ENCODE measurements at places on chromosomes 6 and 20. TPM values are rescaled to one million over a fixed set of nuclear protein-coding genes. Genes with fewer than 3 reads are reported as not detected.
A peak's percentile ranks its signal among the peaks of the same experiment; 100 is the strongest.

GRCh38 chr6:72740135-72740534 is 118.3 kb downstream of the KCNQ5 start:
- DNase-seq, result no peak

DNA sequence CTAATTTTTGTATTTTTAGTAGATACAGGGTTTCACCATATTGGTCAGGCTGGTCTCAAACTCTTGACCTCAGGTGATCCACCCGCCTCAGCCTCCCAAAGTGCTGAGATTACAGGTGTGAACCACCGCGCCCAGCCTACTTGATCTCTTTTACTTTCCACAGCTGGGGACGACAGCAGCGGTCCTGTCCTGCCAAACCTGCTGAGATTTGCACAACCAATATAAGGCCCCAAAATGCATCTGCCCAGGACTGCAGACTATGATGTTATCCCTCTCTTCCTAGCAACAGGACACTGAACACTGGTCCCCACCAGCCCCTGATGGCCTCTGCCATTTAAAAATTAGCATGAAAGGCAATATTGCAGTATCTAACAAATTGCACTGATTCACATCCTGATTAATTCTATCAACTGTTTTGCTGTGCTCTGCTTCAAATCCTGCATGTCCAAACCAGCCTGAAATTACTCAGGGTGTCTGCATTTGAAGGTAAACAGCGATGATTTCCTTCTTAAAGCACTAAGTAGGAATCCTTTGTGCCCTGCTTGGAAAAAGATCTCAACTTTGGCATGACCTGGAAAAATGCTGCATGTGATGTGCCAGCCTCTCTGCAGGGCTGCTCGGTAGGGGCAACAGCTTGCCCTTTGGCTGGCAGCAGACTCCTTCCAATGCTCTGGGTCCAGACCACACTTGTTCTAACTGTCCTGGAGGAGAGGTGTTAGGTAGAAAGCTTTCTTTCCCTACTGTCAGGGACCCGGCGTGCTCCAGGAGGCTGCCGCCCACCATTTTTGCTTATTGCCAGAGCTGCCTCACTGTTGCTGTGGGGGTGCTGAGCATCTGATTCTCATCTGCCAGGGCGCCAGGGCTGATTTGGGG is 27.4 kb upstream of the PXDC1 start:
- no peak for DNase-seq

Gene RPP40
- 3.7 TPM for total RNA-seq

Gene UST
- total RNA-seq, result 4.2 TPM

DNA sequence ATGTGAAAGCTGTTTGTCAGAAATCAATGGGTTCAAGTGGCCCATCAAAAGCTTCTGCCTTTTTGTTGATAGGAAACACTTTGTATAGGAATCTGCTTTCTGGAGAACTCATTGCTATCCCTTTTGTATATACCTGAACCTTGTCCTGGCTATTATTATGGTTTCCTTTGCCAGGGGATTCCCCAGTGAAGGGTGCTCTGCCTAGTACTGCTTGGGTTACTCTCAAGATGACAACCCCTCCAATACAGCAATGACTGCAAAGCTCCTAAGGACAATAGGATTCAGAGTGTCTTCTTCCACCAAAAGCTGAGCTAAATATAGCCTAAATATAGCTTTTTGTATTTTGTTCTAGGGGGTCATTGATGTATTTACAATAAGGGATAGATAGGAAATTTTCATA is 54.0 kb upstream of the PTPRK start:
- DNase-seq, result no peak

- DNase-seq, result no peak
Measured at GRCh38 chr6:168265827-168266815, 53.5 kb downstream of the DACT2 start.

GRCh38 chr6:154268486-154268885 is 88.1 kb downstream of the IPCEF1 start:
- DNase-seq, result no peak

DNA sequence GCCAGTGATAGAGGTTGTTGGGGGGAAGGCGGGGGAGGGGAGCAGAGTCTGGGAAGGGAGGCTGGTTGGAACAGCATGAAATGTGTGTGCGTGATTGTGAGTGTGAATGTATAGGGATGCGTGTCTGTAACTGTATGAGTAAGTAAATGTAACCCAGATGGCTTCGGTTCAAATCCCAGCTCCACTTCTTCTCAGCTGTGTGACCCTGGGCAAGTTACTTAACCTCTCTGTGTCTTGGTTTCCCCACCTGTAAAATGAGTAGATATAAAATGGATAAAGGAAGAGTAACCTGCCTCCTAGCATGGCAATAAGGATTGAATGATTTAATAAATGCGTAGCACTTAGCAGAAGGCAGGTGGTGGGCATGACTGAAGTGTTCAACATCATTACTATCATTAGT is 24.1 kb downstream of the MAFB start:
- no peak for DNase-seq

DNA sequence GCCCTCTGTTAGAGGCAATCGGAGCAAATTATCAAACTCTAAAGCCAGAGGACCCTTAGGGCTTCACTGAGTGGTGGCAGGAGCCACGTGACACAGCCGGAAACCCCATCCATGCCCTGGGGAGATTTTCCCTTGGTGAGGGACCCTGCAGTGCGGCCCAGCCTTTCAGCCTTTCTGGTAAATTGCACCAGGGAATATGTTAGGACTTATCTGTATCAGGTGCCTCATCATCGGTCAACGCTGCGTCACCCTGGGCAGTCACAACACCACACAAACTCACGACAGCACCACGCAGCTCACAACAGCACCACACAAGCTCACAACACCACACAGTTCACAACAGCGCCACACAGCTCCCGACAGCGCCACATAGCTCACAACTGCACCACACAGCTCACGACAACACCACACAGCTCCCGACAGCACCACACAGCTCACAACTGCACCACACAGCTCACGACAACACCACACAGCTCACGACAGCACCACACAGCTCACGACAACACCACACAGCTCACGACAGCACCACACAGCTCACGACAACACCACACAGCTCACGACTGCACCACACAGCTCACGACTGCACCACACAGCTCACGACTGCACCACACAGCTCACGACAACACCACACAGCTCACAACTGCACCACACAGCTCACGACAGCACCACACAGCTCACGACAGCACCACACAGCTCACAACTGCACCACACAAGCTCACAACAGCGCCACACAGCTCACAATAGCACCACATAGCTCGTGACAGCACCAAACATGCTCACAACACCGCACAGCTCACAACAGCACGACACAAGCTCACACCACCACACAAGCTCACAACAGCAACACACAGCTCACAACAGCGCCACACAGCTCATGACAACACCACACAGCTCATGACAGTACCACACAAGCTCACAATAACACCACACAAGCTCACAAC is 199.0 kb downstream of the DLL1 start:
- peak; percentile 42 for DNase-seq

GRCh38 chr6:36788768-36789167 is 50.5 kb downstream of the CPNE5 start:
- DNase-seq, result no peak

- DNase-seq, result peak; percentile 22
Measured at GRCh38 chr20:33883164-33883563, 72.0 kb downstream of the CHMP4B start.

DNA sequence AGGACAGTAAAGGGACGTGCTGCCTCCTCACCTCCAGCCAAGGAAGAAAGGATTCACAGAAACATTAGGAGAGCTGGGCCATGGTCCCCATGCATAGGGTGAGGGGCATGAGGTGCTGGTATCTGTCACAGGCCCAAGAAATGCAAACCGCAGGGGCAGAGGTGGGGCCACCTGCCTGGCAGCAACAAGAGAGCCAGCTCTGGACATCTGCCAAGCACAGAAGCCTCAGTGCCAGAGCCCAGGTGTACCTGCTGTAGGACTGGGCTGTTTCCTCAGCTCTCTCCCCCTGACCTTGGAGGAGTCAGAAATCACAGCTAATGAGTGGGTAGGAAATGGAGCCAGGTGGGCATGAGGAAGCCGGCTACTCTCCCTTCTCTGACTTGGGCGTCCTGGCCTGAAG is 45.3 kb downstream of the SLC2A12 start:
- peak; percentile 84 for DNase-seq

DNA sequence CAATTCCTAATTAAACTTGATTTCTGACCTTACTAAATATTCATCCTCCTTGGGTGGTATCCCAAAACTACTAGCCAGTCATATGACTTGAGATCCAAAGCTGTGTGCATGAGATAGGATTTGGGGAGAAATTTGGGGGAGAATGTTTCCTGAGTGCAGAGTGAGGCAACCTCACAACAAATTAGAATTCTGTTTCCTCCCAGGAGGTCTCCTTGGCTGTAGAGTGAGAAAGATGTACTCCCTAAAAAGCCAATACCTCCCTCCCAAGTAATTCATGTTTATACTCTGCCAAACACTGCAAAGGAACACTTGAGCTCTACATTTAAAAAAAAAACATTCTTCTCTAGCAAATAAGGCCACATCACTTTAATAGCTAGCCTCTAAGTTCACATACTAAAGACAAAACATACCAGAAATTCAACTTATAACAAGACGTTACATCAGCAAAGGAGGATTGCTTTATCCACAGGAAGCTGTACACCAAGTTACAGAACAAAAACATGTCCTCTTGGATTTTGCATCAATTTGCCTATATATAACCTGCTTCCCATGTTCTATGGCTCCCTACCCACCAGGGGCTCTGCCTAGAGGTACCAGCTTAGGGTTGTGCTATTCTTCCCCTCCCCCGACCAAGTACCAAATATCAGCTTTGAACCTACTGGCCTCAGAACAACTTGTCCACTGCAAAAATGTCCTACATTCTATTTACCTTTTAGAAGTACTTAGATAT is 15.4 kb upstream of the TMEM30A start:
- no peak for DNase-seq

Gene MYB
- total RNA-seq, result 1.3 TPM

DNA sequence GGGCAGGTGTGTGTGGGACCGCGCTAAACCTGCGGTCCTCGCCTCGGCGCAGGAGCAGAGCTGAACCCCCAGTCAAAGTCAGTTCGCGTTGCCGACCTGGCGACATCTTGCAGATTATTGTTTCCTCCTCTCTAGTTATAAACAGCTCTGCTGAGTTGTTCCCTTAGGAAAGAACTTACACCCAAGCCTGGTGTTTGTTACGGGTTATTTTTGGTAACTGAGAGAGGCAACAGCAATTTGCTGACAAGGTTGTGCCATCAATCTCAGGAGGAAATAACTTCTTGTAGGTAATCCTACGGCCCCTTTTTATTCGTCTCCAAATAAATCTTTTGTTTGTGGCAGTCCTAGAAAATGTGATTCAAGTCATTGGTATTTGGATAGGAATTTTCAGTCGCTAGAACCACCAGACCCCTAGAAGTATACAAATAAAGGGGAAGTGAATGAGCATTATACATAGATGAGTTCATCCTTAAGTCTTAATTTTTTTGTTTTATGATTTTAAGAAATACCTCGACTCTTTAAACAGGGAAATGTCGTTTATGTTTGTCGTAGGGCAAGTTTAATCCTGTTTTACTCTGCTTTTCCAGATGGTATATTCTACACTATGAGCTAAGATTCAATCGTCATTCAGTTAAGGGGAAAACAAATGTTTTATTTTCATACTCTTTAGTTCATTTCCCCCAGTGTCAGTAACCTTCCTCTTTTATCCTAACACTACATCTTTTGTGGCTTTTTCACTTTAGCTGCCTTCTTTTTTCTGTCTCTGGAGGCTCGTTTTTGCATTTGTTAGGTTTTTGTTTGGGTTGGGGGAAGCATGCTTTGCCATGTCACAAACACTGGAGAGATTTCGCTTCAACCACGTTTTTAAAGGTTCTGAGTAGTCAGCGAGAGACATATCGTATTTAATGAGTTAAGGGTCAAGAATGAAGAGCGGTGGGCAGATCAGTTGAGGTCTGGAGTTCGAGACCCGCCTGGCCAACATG is 1.2 kb downstream of the PM20D2 start:
- no peak for DNase-seq

DNA sequence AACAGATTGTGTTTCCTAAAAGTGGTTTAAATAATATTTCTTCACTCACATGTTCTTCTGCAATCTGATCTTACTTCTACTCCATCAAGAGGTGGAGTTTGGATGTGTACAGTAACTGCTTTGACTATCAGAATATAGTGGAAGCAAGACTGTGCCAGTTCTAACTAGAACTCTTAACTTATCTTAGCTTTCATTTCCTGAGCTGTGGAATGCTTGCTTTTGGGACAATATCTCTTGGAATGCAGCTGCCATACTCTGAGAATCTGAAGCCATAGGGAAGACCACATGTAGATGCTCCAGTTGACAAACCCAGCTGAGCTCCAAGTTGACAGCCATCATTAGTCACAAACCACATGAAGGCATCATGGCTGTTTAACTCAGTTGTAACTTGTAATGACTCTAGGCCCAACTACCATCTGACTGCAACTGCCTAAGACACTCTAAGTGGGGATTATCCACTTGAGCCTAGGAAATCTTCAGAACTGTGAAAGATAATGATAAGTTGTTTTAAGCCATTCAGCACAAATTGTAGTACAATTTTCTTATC is 40.8 kb upstream of the MAN1A1 start:
- no peak for DNase-seq

GRCh38 chr20:8002056-8002455 is 17.5 kb downstream of the TMX4 start:
- DNase-seq, result no peak

Gene CFAP61
- 2.6 TPM for total RNA-seq

Gene ECT2L
- total RNA-seq, result 0.13 TPM

GRCh38 chr6:79756496-79756895 is 125.4 kb downstream of the SH3BGRL2 start:
- no peak for DNase-seq

Gene ARFGEF3
- 7.8 TPM for total RNA-seq

DNA sequence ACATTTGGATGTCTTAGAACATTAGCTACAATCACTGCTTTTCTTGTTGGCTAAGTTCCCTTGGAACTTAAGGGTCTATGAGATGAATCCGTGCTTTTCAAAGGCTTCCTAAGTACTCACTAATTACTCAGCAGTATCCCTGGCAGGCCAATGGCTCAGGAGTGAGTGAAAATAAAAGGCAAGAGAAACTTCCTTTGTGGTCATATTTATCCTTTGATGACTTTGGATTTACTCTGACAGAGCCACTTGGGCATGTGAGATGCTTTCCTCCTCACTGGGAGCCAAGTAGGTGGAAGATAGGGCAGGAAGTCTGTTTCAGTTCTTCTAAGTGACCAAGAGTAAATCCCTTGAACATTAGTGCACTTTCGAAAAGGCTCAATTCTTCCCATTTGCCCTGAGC is 224.3 kb upstream of the FOXA2 start:
- no peak for DNase-seq
